CD4-positive, alpha-beta T cell (primary cell): ENCODE measurements at places on chromosomes 12 and 14.
A peak's percentile ranks its signal among the peaks of the same experiment; 100 is the strongest.

- DNase-seq = no peak
- no peak overlapping the region for H3K27ac ChIP-seq
- H3K36me3 ChIP-seq = no peaks in the 10 kb centered on the region
- peak overlapping the region; percentile 86 for H3K4me3 ChIP-seq
- H3K27me3 ChIP-seq = no peaks in the 10 kb centered on the region
These were observed 2.1 kb downstream of the TAOK3 start for GRCh38 chr12:118370601-118371000.

DNA sequence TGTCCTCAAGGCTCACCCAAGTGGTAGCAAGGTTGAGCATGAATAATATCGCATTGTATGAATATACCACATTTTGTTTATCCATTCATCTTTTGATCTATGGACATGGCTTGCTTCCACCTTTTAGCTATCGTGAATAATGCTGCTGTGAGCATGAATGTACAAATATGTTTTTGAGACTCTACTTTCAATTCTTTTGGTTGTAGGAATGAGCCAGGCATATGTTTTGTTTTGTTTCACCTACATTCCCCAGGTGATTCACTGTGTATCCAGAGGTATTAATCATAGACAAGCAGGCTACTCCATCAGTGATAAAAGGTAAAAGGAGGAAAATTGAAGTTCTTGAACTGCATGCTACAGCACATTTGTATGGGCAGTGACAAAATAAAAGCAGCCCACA, 35.8 kb downstream of the CDKL1 start:
- H3K27ac ChIP-seq = no peak overlapping the region
- H3K27me3 ChIP-seq = no peaks in the 10 kb centered on the region
- no peak overlapping the region for H3K4me3 ChIP-seq
- peaks cover 21% of the 10 kb centered on the region for H3K4me1 ChIP-seq
- H3K36me3 ChIP-seq = peaks cover 15% of the 10 kb centered on the region
- no peak for DNase-seq

DNA sequence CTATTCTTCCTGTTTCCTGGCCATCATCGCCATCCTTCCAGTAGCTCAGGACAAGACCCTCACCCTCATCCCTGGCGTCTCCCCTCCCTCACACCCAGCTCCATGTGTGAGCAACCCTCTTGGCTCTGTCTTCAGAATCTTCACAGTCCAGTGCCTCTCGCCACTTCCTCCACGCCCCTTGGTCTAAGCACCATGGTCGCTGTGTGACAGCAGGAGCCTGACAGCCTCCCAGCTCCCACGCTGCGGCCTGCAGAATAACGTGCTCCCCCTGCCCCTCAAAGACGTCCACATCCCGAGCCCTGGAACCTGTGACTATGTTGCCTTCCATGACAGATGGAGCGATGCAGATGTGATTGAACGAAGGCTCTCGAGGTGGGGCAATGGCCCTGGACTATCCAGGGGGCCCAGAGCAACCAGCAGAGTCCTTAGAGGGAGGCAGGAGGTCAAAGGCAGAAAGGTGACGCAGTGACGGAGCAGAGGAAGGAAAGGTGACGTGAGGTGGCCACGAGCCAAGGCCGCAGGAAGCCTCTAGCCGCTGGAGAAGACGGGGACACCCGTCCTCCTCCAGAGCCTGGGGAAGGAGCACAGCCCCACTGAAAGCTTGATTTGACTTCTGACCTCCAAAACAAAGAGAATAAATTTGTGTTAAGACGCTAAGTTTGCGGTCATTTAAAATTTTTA, 139.8 kb downstream of the CALM1 start:
- no peaks in the 10 kb centered on the region for H3K4me1 ChIP-seq
- H3K4me3 ChIP-seq = no peak overlapping the region
- H3K27me3 ChIP-seq = no peaks in the 10 kb centered on the region
- H3K36me3 ChIP-seq = no peaks in the 10 kb centered on the region
- H3K27ac ChIP-seq = no peak overlapping the region

- no peak overlapping the region for H3K27ac ChIP-seq
- no peaks in the 10 kb centered on the region for H3K4me1 ChIP-seq
- H3K4me3 ChIP-seq = no peak overlapping the region
- no peak for DNase-seq
These were observed 20.2 kb downstream of the RERG start for GRCh38 chr12:15201056-15201455.

GRCh38 chr14:87397499-87397898, 595.5 kb downstream of the GALC start:
- H3K4me1 ChIP-seq = no peaks in the 10 kb centered on the region
- no peak for DNase-seq
- no peak overlapping the region for H3K27ac ChIP-seq
- no peaks in the 10 kb centered on the region for H3K36me3 ChIP-seq
- no peaks in the 10 kb centered on the region for H3K27me3 ChIP-seq

DNA sequence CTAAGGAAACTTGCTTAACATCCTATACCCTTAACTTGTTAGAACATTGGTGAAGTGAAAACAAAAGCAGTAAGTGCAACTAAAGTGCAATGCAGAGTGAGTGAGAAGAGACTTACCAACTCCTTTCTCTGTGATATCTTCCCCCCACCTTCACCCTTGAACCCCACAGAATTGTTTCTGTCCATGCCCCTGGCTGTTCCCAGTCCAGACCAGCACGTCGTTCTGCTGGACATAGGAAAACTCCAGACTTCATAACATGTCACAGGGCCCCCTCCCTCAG, 91.9 kb downstream of the DAD1 start:
- H3K36me3 ChIP-seq = peaks cover 49% of the 10 kb centered on the region
- no peak for DNase-seq
- no peaks in the 10 kb centered on the region for H3K27me3 ChIP-seq
- peak overlapping the region; percentile 40 for H3K27ac ChIP-seq
- peak overlapping the region; percentile 61 for H3K4me3 ChIP-seq

DNA sequence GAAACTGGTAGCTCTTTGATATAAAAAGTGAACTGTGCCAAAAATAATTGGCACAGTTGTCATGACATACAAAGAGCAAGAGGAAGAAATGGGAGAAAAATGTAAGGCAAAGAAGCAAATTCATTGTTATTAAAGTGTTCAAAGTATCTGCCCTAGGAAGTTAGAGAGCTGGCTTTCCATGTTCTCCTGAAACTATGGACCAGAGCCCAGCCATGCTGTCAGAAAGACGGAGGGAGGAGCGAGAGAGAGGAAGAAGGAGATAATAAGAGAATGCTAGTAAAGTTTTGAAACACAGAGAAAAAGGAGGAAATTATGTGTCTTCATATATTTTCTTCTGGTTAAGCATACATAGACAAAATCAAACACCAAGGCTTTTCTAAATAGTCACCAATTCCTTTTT, 78.1 kb upstream of the PELI2 start:
- H3K4me1 ChIP-seq = no peaks in the 10 kb centered on the region
- H3K36me3 ChIP-seq = no peaks in the 10 kb centered on the region
- DNase-seq = no peak
- no peak overlapping the region for H3K4me3 ChIP-seq
- peaks cover 7% of the 10 kb centered on the region for H3K27me3 ChIP-seq

GRCh38 chr14:61560323-61560722, 135.0 kb upstream of the HIF1A start:
- no peak overlapping the region for H3K4me3 ChIP-seq
- DNase-seq = no peak
- H3K4me1 ChIP-seq = peaks cover 20% of the 10 kb centered on the region
- H3K27ac ChIP-seq = no peak overlapping the region
- H3K36me3 ChIP-seq = no peaks in the 10 kb centered on the region

DNA sequence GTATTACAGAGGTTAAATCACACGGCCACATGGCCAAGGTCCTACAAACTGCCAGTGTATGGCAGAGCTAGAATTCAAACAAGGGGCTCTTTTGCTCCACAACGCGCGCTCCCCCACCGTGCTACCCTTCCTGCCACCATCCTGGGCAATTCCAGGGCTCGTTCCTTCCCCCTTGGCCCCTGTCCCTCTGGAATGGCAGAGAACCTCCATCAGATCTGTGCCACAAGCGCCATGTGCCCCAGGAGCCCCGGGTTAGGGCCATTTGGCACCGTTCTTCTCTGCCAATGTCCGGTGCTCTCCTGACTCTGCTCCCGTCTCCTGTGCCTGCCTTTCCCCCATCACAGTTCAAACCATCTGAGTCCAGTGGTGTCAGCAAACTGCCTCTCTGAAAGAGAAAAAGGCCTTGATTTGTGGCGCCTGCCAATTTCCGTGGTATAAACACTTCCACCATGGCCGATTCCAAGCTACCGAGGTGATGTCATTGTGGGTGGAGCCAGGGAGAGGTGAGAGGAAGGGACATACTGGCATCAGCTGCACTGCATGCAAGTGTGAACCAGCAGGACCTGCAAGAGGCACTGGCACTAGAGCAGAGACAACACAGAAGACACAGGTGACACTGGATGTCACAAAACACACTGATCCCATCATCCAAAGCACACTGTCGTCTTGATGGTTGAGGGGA, 163.1 kb downstream of the CALM1 start:
- H3K4me3 ChIP-seq = no peak overlapping the region
- no peaks in the 10 kb centered on the region for H3K27me3 ChIP-seq
- no peaks in the 10 kb centered on the region for H3K36me3 ChIP-seq

- H3K27me3 ChIP-seq = peaks cover 7% of the 10 kb centered on the region
- no peaks in the 10 kb centered on the region for H3K4me1 ChIP-seq
- H3K36me3 ChIP-seq = no peaks in the 10 kb centered on the region
- H3K4me3 ChIP-seq = no peak overlapping the region
These were observed 65.2 kb downstream of the TSPAN9 start for GRCh38 chr12:3142386-3142785.

DNA sequence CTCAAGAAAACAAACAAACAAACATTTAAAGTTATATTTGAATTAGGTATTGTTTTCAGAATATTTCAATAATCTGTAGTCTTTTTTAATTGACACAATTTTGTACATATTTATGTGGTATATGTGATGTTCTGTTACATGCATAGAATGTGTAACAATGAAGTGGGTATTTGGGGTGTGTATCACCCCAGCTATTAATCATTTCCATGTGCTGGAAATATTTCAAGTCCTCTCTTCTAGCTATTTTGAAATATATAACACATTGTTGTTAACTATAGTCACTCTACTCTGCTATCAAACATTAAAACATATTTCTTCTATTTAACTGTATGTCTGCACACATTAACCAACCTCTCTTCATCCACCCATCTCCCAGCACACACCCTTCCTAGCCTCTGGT, 32.0 kb upstream of the SIX1 start:
- no peak overlapping the region for H3K4me3 ChIP-seq
- no peak overlapping the region for H3K27ac ChIP-seq
- no peaks in the 10 kb centered on the region for H3K4me1 ChIP-seq
- no peaks in the 10 kb centered on the region for H3K36me3 ChIP-seq
- H3K27me3 ChIP-seq = peaks cover 4% of the 10 kb centered on the region
- no peak for DNase-seq

DNA sequence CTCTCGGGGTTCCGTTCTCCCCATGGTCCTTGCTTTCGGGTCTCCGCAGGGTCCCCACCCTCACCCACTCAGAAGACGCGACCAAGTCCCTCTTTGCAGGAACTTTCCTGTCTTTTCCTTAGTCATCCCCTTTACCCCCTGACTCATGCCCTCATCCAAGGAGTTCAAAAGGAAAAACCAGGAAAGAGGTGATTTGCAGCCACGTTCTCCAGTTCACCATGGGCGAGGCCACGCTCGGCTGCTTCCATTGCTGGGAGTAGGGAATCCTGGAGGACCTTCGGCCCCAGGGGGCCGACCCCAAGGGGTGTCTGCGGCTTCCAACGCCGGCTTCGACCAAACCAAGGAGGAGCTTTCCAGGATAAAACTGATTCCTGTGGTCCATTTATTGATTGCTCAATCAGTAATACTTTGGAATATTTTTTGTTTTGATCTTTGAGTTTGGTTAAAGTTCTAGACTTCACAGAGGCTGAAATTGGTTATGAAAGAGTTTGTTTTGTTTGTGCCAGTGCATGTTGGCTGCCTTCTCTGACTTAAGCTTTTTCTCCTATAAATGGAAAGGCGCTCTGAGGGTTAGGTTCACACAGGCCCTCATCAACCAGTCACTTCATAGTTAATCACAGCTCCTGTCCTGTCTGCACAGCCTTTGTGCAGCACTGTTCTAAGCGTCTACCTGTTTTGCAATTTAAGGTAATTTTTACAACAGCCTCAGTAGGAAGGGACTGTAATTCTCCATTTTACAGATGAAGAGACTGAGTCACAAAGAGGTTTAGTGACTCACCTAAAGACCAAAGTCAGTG, 827 bp downstream of the ALDH2 start:
- peaks cover 12% of the 10 kb centered on the region for H3K4me1 ChIP-seq
- H3K4me3 ChIP-seq = peak overlapping the region; percentile 48
- no peak for DNase-seq
- H3K36me3 ChIP-seq = no peaks in the 10 kb centered on the region
- H3K27me3 ChIP-seq = peaks cover 18% of the 10 kb centered on the region

GRCh38 chr12:55931780-55932550, 1.0 kb downstream of the DGKA start:
- peak overlapping the region; percentile 93 for H3K27ac ChIP-seq
- H3K27me3 ChIP-seq = no peaks in the 10 kb centered on the region
- peaks cover 47% of the 10 kb centered on the region for H3K36me3 ChIP-seq
- no peak for DNase-seq
